ENCODE measurements at places on chromosomes 5 and 9.

DNA sequence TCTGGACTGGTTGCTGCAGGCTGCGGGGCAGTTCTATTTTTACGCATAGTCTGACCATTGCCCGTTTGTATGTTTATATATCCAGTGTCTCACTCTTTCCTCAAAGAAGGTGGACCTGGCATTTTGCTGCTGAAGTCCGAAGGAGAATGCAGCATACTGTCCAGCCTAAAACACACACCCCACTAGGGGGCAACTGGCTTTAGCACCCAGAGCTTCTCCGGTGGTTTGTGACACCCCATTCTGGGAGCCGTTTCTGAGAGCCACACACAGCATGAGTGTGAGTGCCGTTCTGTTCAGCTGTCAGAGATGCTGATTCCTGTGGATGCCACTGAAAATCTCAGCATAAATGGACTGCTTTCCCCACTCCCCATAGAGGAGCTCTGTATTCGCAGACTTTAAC, 290.5 kb upstream of the TAS2R1 start:
- no peak for DNase-seq

DNA sequence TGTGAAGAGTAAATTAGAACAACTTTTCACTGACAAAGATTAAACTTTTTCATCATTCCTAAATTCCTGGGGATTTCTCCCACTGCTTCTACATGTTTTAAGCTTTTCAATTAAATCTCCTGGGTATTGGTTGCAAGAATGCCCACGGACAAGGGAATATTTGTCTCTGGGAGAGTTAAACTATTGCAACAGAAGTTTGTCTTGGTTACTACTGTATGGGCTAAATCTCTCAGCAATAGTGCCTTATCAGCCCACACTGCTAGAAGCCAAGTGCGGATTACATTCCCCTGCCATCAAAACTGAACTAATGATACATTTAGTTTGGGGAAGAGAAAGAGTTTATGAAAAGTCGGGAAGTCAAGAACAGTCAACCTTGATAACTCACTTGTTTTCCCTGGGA, 528.2 kb upstream of the C9orf72 start:
- DNase-seq: no peak

DNA sequence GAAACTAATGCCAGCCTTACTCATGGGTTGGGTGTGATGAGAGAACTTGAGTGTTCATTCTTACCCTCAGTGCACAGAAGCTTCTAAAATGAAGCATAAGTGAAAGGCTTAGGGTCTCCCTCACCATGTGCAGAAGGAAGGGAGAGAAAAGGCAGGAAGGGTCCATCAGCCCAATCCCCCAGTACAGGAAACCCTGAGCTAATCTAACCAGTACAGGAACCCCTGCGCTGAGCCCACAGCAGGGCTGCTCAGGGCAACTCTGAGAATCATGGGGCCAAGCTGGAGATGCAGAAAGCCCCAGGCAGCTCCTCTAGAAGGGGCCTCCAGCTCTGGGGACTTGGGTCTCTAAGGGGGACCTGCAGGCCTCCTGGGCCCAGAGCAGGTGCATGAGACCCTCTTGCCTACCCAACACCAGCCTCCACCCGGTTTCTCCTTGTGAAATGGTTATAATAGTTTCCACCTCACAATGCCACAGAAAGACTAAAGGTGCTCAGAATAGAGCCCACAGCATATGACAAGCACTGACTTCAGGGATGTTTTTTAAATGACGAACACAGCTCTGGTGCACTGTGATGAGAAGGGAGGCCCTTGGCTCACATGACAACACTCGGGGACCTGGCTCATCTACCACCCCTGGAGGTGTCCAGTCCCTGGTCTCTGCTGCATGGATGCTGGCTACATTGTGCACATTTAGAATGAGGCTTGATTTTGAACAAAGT, 190.1 kb downstream of the ACTL7B start:
- no peak for DNase-seq

- DNase-seq: no peak
These were observed 93.4 kb downstream of the PDE6A start for GRCh38 chr5:149851211-149851610.

GRCh38 chr5:65055938-65056337, 287.2 kb downstream of the CWC27 start:
- no peak for DNase-seq

GRCh38 chr5:51881901-51882300, 498.7 kb downstream of the ISL1 start:
- no peak for DNase-seq

- DNase-seq: no peak
These were observed 51.7 kb upstream of the SLC27A6 start for GRCh38 chr5:128913551-128913950.

DNA sequence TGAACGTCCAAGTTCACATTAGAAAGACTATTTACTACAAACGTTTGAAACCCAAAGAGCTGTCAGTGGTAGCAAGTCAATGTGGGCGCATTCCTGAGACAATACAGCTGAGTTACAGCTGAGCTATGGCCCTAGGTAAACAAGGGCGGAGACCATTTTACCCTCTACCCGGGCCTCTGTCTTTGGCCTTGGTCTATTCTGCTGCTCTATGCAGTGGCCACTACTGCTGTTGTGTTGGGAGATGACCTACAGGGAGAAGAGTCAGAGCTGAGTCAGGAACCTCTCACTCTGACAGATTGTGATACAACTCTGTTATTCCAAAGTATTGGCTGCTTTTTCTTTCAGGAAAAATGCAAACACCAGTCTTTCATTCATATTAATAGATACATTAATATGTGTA, 700.6 kb downstream of the SEMA5A start:
- DNase-seq: no peak

- DNase-seq: no peak
These were observed 31.2 kb upstream of the EBF1 start for GRCh38 chr5:159130871-159131270.

DNA sequence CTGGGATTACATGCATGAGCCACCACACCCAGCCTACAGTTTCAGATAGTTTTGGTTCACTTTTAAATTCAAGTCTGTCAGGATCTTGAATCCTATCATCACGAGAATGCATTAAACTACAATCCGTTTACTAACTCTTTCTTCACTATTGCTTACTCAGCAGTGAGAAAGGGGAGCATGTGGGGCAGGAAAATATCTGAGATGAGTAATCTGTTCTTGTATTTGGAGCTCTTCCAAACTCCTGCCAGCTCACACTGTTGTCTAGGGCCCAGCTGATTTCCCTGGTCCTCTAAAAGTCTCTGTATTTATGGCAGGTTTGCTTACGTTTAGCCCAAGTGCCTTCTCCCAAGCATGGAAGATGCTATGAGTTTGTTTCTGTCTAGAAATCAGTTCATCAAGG, 152.2 kb downstream of the FGF18 start:
- no peak for DNase-seq

- DNase-seq: no peak
These were observed 115.2 kb downstream of the CPLANE1 start for GRCh38 chr5:37133939-37134338.

- DNase-seq: no peak
These were observed 50.9 kb downstream of the CERT1 start for GRCh38 chr5:75460532-75460931.

DNA sequence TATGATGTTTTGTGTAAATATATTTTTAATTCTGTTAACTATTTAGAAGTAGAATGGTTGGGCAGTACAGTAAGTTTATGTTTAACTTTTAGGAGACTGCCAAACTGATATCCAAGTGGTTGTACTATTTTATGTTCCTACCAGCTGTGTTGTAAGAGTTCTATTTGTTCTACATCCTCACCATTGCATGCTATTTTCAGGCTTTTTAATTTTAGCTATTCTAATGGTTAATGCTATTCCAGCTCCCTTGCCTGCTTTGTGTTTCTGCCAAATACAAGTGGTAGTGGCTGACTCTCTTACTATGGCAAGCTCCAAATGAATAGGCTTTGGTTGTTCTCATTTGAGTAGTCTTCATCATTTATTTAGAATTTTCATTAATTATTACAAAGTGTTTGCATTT, 476.4 kb downstream of the KIF4B start:
- DNase-seq: no peak

DNA sequence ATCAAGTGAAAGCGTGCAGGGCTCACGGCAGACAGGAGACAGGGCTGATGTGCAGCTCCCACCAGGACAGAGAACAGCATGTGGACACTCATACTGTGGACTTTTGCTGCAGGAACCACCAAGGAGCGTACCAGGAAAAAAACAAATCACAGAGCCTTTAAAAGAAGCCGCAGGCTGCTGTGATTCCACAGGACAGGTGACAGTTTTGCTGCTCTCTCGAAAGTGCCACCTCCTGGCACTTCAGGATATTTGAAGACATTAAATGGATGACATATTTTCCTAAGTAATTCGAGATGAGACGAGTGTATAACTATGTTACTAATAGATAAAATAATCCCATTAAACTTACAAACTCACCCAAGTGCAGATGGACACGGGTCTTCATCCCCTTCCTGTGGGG, 29.3 kb downstream of the ZDHHC11 start:
- DNase-seq: no peak

GRCh38 chr9:83520292-83520691, 17.9 kb downstream of the FRMD3 start:
- DNase-seq: no peak

DNA sequence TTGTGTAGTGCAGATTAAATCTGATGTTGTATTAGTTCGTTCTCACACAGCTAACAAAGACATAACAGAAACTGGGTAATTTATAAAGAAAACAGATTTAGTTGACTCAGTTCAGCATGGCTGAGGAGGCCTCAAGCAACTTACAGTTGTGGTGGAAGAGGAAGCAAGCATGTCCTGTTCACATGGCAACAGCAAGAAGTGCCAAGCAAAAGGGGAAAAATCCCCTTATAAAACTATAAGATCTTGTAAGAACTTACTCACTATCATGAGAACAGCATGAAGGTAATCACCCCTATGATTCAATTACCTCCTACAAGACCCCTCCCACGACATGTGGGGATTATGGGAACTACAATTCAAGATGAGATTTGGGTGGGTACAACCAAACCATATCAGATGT, 238.6 kb upstream of the PRR16 start:
- DNase-seq: no peak

DNA sequence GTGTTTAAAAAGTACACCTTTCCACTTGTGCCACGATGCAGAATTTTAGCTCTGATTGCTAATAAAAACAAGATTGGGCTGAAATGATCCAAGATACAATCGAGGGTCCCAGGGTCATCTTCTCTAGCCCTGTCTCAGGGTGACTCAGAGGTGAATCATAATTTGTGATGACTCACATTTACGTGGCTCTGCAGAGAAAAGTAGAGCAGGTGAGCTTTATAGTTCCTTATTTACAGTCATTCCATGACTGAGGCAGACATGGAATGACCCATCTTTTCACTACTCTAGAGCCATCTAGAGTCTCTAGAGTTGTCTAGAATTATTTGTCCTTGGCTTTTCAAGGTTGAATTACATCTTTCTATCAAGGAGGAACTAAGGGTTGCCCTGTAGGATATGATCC, 155.2 kb downstream of the GAS1 start:
- DNase-seq: no peak

DNA sequence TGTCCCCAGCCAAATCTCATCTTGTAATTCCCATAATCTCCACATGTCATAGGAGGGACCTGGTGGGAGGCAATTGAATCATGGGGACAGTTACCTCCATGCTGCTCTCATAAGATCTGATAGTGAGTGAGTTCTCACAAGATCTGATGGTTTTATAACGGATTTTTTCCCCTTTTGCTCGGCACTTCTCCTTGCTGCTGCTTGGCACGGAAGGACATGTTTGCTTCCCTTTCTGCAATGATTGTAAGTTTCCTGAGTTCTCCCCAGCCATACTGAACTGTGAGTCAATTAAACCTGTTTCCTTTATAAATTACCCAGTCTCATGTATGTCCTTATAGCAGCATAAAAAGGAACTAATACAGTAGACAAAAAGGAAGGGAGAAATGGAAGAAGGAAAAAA, 76.7 kb upstream of the CCNG1 start:
- no peak for DNase-seq

DNA sequence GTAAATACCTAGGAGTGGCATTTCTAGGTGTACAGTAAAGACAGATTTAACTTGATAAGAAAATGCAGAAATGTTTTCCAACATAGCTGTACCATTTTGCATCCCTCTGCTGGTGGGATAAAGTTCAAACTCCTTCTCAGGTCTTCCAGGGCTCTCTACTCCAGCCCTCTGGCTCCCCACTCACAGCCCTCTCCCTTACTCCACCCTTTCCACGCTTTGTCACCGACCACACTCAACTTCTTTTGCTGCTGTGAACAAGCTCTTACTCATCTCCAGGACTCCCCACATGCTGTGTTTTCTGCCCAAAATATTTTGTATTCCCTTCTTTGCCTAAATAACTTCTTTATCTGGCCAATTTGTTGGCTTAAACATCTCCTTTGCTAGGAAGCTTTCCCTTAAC, 90.6 kb upstream of the OSMR start:
- DNase-seq: no peak

GRCh38 chr5:143757116-143757515, 54.8 kb upstream of the HMHB1 start:
- no peak for DNase-seq

- DNase-seq: no peak
These were observed 180.1 kb upstream of the ELL2 start for GRCh38 chr5:96141749-96142148.

DNA sequence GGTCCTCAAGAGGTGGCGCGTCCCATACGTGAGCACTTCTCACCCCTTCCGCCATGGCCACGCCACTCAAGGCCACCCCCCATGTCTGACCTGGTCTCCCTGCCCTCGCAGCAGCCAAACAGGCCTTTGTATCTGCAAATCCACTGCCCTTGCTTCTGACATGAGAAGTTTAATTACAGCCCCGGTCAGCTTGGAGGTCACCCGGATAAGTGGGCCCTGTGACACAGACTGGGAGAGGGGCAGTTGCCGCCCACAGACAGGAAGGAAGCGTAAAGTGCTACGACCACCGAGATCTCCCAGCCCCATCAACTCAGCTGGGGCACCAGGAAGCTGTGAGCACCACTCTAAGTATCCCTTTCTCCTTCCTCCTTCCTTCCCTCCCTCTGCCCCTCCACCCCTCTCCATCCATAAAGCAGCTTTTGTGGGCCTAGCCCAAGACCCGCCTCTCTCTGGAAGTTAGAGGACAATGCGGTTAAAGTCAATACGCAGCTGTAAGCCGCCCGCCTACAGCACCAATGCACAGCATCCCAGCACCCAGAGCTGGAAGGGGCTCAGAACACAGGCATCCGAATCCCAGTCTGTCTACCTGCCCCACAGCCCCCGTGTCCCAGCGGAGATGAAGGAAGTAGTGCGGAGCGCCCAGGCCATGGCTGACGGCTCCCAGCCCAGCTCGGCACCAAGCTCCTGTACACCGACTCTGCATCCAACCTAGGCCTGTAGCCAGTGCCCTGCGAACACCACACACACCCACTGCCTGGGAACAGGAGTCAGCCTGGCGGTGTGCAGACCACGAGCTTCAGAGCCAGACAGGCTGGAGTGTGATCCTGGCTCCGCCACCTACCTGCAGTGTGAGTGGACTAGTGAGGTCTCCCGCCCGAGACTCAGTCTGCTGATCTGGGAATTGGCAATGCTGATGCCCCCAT, 44.8 kb upstream of the RNF130 start:
- DNase-seq: no peak

DNA sequence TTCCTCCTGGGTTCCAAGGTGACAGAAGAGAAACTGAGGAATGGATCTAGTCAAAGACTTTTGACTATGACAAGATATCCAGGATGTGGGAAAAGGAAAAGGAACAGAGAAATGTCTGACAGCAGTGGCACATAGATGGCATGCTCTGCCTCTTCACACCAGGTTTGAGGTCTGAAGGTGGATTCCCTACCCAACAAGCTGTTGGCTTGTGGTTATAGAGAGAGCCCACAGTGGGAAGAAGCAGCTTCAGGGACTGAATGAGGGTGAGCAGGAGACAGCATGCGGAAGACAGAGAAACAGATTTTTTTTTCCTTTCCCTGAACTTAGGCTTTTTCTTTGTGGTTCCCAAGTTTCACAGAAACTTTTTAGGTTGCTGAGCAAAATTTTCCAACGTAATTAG, 20.6 kb downstream of the IFNW1 start:
- DNase-seq: no peak
